ENCODE measurements at places on chromosomes 4 and X.

DNA sequence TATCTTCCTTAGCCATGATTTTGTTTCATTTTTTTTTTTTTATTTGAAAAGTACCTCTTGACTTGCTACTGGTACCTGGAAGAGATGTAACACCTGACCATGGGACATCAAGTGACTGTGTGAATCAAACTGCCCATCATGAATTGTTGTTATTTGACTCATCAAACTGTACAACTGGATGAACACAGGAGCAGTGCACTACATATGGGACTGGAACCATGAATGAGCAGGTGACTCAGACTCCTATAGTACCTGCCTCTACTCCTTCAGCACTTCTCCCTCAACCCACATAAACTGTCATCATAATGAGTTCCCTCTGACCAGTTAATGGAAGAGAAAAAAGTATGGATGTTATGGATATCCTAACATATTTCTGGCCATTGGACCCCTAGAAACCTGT is 15.9 kb upstream of the UBE2D3 start:
- no peak for DNase-seq

- DNase-seq = no peak
Measured at GRCh38 chr4:163132469-163133218, 34.0 kb downstream of the NAF1 start.

DNA sequence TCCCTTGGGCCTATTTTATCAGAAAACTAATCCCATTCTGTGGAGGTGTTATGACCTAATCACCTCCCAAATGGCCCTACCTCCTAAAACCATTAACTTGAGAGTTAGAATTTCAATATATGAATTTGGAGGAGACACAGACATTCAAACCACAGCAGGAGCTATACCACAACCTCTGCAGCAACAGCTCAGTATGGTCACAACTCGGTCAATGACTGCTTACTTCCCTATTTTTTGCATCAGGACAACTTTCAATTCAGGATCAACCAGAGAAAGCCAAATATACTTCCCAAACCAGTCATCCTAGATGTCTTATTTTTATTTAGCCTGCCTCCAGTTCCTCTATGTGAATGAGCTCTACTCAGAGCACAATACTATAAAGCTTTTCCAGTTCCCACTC is 11.3 kb upstream of the SMARCA5 start:
- DNase-seq = no peak

DNA sequence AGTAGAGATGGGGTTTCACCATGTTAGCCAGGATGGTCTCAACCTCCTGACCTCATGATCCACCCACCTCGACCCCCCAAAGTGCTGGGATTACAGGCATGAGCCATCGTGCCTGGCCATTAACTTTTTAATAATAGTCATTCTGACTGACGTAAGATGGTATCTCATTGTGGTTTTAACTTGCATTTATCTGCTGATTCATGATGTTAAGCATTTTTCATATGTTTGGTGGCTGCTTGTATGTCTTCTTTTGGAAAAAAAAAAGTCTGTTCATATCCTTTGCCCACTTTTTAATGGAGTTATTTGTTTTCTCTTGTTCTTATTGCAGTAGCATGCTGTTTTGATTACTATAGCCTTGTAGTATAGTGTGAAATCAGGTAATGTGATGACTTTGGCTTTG is 45.8 kb downstream of the ANXA10 start:
- no peak for DNase-seq

DNA sequence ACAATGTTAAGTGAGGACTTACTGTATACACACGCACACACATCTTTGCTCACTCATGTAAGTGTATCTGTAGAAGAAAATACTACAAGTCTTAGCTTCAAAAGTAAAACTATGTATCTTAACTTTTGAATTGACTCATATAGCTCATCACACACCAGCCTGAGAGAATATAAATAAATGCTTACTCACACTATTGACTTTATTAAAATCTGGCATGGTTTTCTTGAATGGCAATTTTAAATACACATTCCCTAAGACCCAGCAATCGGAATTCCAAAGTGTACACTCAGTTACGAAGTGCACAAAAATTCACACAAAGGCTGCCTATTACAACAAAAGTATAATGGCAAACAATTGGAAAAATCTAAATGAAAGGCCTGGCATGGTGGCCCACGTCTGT is 2.0 kb downstream of the ERCC6L start:
- DNase-seq = no peak

- no peak for DNase-seq
Measured at GRCh38 chr4:7831330-7831729, 108.3 kb downstream of the AFAP1 start.

GRCh38 chr4:138595731-138596460 is 353.7 kb upstream of the SLC7A11 start:
- no peak for DNase-seq

DNA sequence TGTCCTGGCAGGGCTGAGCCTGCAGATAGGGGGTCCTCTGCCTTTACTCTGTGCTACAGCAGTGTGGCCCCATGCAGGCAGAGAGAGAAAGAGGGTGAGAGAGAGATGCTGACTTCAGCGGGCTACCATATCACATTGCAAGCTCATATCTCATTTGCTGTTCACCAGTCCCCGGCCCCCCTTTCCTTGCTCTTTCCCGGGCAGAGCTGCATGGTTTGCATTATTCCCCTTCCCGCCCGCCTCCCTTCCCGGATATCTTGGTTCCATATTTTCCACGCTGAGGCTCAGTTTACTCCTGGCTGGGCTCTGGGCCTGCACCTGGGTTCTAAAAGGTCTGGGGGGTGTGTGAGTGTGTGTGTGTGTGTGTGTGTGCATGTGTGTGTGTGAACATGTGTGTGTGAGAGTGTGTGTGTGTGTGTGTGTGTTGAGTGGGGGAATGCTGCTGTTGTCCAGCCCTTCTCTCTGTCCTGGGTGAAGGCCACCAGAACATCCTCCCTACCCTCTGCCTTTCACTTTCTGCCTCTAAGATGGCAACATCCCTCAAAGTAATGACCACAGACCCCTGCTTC is 63.5 kb downstream of the PJA1 start:
- no peak for DNase-seq

GRCh38 chr4:118099106-118099505 is 64.8 kb downstream of the NDST3 start:
- no peak for DNase-seq

- DNase-seq = no peak
Measured at GRCh38 chrX:134658002-134658759, at the start of gene PLAC1. Gene PLAC1 (minus strand): TSS chrX:134658471. CDS start chrX:134566682, 91,789 bp downstream.

- DNase-seq = no peak
Measured at GRCh38 chrX:153578200-153578835, 20.6 kb downstream of the CCNQ start.

GRCh38 chr4:72366601-72367000 is 202.4 kb downstream of the ADAMTS3 start:
- no peak for DNase-seq

Measured in globus pallidus (tissue), 1 donor.